Heart left ventricle (tissue), 16 donors: ENCODE measurements at places on chromosomes 1 and 21. TPM values are rescaled to one million over a fixed set of nuclear protein-coding genes. Genes with fewer than 3 reads are reported as not detected.

DNA sequence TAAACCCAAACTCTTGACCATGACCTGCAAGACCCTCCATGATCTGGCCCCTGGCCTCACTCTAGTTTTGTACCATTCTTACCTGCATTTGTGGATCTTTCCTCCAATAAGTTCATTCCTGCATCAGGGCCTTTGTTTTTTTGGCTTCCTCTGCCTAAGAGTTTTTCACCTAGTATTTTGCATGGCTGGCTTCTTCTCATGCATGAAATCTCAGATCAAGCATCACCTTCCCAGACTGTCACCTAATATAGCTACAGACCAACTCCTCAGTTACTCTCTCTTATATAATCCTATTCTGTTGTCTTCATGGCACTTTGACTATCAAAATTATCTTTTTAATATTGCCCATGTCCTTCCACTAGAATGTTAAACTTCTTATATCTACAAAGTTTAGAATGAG, 54.2 kb downstream of the BTBD8 start:
- DNase-seq, result no peak

DNA sequence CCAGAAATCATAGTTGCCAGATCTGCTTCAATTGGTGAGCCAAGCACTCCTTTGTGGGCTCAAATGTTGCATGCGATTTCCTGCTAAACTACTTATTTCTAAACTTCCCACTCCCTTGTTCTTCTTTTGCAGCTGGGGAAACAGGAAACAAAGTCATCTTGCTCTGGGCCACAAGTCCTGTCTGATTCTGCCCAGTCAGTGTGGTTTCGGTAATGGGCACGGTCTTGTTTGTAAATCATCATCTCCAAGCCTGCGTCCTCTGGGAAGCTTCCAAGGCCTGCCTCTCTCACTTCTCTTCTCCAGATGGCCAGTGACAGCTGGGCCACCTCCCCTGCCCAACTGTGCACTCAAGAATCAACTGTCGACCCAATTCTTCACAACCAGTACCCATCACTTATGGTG, 4.4 kb downstream of the S100A8 start:
- peak; percentile 47 for DNase-seq

GRCh38 chr21:41611966-41612606, 104.1 kb upstream of the TMPRSS2 start:
- no peak for DNase-seq

The MYBPH gene
- not detected for polyA plus RNA-seq

The TSTD1 gene
- polyA plus RNA-seq, result 14.7 TPM
